ENCODE measurements at places on chromosomes 16 and 17.

DNA sequence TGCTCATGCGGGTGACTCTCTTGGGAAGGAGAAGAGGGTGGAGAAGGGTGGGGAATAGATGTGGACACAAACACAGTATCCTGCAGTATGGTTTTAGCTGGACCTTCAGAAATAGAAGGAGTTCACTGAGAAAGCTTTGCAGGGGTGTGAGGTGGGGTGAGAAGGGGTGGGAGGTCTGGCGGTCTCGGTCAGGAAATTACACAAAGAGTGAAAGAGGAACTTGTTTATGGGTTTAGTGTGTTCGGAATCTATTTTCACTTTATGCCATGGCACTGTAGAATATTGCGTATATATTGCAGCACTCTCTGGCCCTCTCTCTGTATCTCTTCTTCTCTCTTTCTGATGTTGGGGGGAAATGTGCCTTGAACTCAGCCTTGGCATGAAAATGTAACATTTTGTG lies 148.2 kb upstream of the GOT2 start:
- no peak for DNase-seq

DNA sequence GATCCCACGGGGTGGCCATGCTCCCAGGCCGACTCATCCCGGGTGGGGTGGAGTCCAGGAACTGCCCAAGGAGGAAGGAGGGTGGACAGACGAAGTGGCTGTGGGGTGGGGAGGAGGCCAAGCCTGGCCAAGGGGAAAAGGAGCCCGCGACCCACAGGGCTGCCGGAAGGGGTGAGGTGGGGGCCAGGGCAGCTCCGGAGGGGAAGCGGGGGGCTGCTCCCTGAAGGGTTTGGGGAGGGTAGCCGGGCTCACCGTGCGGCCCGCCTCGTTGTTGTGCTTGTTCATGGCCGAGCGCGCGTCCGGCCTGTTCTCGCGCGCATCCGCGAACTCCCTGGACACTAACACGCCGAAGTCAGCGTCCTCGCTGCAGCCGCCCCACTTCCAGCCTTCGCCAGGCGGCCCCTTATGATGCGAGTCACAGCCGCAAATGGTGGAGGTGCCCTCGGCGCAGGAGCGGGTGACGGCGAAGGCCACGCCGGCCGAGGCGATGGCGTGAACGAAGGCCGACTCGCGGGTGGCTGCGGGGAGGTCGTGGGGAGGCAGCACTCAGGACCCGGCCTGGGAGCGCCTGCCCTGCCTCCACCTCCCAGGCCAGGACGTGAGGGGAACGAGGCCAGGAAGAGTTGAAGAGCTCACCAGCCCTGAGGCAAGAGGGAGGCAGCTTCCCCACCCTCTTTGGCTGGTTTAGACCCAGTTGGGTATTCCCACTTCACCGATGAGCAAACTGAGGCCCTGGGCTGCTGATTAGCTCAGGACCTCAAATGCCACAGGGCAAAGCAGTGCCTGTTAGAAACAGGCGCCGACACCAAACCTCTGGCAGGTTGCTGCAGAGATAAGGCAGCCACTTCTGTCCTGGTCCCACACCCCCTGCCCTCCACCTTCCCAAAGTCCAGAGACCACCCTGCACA lies 48.7 kb downstream of the WNT3 start:
- DNase-seq = no peak

GRCh38 chr16:46817961-46818360 lies 13.0 kb downstream of the C16orf87 start:
- DNase-seq = no peak

GRCh38 chr17:17109907-17110306 lies 67.7 kb downstream of the MPRIP start:
- DNase-seq = no peak

- DNase-seq = no peak
Measured at GRCh38 chr16:60674241-60674640, 1362.0 kb downstream of the CDH8 start.

DNA sequence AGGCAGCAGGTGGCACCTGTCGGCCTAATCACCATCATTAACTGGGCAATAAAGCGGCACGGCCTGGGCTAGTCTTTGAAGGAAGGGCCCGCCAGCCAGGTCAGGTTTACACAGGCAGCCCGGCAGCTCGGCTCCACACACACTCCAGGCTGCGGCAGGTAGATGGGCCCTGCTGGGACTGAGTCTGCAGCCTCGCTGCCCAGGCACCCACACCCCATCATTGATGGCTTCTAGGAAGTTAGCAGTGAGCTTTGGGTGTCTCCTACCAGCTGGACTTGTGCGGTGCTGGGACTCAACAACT lies 6.8 kb upstream of the FOXN1 start:
- DNase-seq = no peak

Data from retinal pigment epithelial cell (primary cell).